Activated CD4-positive, alpha-beta T cell treated with anti-CD3 and anti-CD28 coated beads, Interleukin-2, amount 10 ng/mL, durations not matched to agents 7 days and 5 days (primary cell): ENCODE measurements at places on chromosomes 12 and 14.
A peak's percentile ranks its signal among the peaks of the same experiment; 100 is the strongest.

- DNase-seq = no peak
Observed at GRCh38 chr12:98618952-98619351, 25.5 kb downstream of the SLC25A3 start.

DNA sequence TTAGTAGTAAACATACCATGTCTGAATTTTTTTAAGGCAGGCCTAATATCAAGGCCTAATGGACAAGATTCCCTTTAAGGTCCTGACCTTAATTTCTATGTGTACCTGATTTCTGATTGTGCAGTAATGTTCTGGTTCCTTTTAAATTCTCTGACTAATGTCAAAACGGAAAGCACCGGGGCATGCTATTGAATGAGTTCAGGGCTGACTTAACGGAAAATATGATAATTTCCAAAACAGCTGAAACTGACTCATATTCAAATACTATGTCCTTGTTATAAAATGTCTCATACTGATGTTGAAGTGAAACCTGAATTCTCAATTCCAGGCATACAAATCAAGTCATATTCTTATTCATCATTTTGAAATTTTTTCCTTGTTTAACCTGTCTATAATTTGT is 6.7 kb downstream of the TAS2R43 start:
- peak; percentile 7 for DNase-seq

- DNase-seq = no peak
Observed at GRCh38 chr12:27064397-27065342, 17.7 kb downstream of the C12orf71 start.

- DNase-seq = no peak
Observed at GRCh38 chr12:107339487-107339886, 246.1 kb upstream of the CRY1 start.

GRCh38 chr12:11838403-11838802 is 188.9 kb downstream of the ETV6 start:
- no peak for DNase-seq
